Activated naive CD4-positive, alpha-beta T cell treated with anti-CD3 and anti-CD28 coated beads, Interleukin-2, amount 50 U/mL, for 16 hours (primary cell): ENCODE measurements at places on chromosomes 3 and 15.

DNA sequence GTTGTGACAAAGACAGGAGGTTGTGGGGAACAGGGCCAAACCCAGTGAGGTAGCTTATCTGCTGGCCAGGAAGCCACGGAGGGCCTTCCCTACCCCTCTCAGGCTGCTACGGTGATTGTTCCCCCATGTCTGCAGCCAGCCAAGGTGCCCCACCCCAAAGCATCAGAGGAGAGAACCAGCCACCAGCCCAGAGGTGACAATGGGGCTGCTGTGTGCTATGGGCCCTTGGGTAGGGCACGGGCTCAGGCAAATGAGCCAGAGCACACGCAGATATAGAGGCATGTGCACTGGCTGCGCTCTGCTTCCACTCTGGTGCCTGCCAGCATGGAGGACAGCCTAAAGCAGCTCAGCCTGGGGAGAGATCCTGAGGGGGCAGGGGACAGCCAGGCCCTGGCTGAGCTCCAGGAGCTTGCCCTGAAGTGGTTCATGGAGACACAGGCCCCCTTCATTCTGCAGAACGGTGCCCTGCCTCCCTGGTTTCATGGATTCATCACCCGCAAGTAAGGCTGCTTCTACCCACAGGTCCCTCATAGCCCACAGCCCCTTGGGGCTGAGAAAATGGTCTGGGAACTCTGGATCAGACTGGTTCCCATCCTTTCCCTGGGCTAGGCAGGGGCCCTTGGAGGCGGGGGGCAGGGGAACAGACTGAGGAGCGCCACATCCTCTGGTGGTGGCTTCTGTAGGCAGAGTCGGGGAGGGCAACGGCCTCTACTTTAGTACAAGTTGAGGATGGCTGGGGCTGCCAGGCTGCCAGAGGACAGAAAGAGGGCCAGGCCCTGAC lies at the start of gene SH2D7:
Gene SH2D7, plus strand, starts transcription at position 301 of the 781 bp plus-strand sequence. Its CDS starts 24 bp downstream, at position 325.
- no peak for DNase-seq

- peak; percentile 30 for DNase-seq
Observed at GRCh38 chr3:72255791-72256559, 471.0 kb upstream of the PROK2 start.

- DNase-seq = no peak
Observed at GRCh38 chr15:63417721-63418120, 36.1 kb upstream of the CA12 start.

GRCh38 chr3:98115717-98116116 lies 14.8 kb upstream of the OR5H1 start:
- DNase-seq = no peak

- no peak for DNase-seq
Observed at GRCh38 chr15:63414474-63415120, 33.0 kb upstream of the CA12 start.

GRCh38 chr15:49506341-49506740 lies 83.3 kb downstream of the FGF7 start:
- no peak for DNase-seq

DNA sequence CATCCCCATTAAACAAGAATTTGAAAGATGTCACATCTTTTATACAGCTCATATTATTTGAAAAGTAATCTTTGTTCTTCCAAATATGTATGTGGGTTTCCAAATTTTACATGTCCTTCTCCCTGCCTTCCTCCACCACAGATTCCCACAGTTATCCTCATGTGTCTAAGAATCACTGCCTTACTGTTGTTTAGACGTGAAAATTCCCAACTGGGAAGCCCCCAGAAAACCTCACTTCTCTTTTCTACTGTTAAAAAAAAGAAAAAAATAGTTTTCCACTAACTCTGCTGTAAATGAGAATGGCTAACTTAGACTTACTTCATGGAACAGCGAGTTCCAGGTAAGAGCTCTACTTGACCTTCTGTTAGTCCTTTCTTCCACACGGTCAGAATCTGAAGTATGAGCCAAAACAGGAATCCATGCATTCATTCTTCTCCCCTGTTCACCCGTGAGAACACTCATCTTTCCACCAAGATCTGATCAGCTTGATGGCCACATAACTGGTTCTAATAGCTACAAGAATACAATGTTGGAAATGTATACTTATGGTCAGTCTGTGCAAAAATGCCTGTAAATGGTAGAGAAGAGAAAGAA lies 17.9 kb upstream of the CSTA start:
- DNase-seq = no peak

GRCh38 chr15:88385078-88385700 lies 82.0 kb downstream of the MRPL46 start:
- DNase-seq = no peak

GRCh38 chr15:82715003-82715402 lies 5.3 kb upstream of the AP3B2 start:
- no peak for DNase-seq

- DNase-seq = no peak
Observed at GRCh38 chr3:112632596-112632995, 8.3 kb downstream of the CCDC80 start.

DNA sequence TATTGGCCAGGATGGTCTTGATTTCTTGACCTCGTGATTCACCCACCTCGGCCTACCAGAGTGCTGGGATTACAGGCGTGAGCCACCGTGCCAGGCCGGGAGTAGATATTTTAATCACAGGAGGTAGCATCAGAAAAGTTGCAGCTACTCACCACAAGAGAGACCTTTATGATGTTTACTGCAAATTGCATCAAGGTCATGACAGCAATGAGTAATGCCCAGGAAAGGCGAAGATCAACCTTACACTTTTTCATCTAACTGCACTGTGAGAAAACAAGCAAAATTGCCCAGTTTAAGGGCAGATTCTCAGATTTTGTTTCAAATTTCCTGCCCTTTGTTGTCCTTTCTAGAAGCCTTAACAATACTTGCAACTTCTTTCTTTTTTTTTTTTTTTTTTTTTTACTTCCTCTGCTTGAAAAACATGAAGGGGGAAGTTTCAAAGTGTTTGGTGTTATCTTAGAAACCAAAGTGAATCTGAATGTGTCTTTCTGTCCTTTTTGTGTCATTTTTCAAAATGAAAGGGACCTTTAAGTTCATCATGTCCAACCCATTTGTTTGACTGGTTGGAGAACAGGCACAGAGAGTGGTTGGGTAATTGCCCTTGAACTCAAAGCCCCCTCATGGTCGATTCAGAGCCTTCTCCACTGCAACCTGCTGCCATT lies 25.0 kb downstream of the TGFBR2 start:
- DNase-seq = peak; percentile 60

GRCh38 chr3:175150812-175151401 lies 291.8 kb downstream of the NAALADL2 start:
- DNase-seq = no peak

DNA sequence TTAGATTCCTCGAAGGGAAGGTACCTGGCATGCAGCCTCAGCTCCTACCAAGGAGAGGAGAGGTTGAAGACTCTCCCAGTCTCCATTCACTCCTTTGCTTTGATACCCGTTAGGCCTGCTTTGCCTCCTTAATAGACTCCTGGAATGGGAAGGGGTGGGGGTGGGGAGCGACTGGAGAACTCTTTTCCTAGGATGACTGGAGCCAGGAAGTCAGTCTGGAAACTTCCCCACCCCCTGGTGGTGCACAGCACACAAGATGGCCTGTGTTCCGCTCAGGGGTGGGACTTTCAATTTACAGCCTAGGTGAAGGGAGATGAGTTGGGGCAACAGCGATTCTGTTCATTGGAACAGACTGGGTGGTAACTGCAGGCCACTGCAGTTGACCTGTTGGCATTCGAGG lies 21.4 kb upstream of the CELF6 start:
- DNase-seq = no peak

DNA sequence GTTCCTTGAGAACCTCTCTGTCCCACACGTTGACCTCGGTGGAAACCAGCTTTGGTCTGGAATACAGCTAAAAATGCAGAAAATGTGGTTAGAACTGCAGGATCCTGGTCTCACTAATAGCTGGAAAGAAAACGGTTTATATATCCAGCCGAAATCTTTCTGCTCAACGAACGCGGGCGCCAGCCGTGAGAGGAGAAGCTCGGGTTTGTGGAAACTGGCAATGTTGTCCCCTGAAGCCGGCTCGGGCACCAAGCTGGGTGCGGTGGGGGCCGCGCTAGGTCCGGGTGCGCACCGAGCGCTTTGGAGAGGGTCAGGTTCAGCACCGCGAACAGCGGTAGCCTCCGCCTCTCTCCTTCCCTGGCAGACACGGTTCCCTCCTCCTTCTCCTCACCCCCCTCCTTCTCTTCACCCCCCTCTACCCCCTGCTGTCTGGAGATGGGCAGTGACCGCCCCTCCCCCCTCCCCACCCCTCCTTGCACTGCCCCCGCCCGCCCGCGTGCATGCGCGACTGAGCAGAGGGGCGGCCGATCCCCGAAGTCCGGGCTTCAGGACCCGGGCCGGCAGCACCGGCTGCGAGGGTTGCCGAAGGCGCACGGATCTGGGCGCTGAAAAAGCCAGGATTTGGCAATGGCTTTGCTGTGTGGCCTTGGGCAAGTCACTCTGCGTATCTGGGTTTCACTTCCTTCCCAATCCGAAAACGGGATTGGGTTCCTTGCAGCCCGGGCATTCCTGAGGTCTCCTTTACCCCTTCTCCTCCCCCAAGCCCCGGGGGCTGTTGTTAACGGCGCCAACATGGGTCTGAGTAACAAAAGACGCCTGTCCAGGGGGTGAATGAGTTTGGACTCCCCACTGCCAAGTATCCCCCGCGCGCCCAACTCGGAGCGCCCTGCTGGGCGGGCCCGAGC lies at the start of gene SKOR1:
Gene SKOR1, plus strand, starts transcription at position 534 of the 905 bp plus-strand sequence. Its CDS starts 94 bp downstream, at position 628.
- peak; percentile 31 for DNase-seq

DNA sequence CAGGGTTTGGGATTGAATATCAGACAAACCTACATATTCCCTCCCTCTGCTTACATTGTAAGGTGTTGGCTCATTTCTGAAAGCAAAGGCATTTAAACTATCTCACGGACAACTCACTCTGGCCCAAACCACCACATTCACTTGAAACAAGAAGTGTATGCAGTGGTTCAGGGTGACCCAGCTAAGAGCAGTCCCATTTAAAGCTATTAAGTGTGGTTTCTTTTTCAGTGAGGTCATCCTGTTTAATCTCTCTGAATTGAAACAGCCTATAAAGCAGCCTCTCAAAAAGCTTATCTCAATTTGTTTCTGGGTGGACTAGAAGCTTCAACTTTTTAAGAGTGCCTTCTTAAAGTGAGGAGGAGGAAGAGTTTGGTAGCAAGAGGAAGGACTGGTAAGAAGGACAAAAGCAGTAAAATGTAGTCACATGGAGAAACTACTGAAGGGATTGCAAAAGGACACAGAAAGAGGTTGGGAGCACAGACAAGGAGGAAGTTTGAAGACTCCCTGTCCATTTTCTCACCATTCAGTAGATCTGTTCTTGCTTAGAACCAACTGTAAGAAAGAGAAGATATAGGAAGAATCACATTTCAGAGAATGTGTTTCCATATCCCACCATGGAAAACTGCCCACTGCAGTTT lies 151.6 kb downstream of the TMCO5A start:
- DNase-seq = no peak

GRCh38 chr15:44722011-44722410 lies 10.7 kb downstream of the B2M start:
- DNase-seq = no peak
